ENCODE measurements at places on chromosomes 3 and 15.

DNA sequence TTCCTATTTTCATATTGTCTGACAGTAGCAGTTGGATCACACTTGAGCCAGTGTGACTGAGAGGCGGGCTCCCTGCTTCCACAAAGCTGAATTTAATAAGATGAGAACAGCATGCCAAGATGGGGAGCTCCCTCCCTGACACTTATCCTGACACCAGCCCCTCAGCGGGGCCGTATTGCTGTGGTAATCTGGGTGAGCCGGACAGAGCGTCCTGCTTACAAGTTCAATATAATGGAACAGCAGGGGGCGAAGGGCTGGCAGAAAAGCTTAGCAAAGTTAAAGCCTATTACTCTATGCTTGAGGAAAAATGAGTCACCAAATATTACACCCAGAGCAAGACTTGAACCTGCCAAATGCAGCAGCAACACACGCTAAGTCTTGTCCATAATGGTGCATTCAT, 163.8 kb upstream of the CMC1 start:
- DNase-seq = no peak

GRCh38 chr3:150662410-150663200, 41.1 kb downstream of the ERICH6 start:
- DNase-seq = no peak

- no peak for DNase-seq
These were observed 158.7 kb downstream of the CGGBP1 start for GRCh38 chr3:87900061-87900460.

DNA sequence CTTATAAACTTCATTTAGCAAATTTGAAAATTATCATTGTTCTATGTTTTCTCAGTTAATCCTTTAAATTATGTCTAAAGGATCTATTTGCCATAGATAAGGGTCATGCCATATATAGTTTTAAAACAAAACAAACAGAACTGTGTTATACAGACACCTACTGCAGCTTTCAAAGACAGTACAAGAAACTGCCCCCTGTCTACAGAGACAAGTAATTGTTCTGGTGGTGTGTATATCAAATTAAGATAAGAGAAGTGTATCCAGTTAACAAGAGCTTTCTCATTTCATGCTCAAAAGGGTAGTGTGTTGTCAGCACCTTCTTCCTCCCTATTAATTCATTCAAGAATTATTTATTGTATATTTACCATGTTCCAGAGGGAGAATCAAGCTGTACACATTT, 201.2 kb downstream of the FMN1 start:
- peak; percentile 2 for DNase-seq

GRCh38 chr3:127684871-127685707, 12.3 kb downstream of the ABTB1 start:
- no peak for DNase-seq

- DNase-seq = peak; percentile 7
These were observed 575 bp downstream of the TRPM7 start for GRCh38 chr15:50685976-50686468.

DNA sequence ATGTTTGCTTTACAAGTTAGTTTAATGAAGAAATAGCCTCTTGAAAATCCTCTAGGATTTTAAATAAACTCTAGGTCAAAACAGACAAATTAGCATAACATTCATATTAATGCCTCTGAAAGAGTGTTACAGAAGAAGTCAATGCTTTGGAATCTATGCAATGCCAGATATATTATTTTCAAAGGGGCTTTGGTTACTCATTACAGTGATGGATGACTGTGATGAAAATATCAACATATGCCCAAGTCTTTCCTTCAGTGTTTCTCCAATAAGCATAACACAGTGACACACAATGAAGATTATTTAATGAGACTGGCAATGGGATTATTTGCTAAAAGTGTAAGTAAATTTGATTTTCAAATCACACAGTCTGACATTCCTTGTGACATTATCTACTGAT, 1247.2 kb downstream of the ROBO2 start:
- DNase-seq = no peak

DNA sequence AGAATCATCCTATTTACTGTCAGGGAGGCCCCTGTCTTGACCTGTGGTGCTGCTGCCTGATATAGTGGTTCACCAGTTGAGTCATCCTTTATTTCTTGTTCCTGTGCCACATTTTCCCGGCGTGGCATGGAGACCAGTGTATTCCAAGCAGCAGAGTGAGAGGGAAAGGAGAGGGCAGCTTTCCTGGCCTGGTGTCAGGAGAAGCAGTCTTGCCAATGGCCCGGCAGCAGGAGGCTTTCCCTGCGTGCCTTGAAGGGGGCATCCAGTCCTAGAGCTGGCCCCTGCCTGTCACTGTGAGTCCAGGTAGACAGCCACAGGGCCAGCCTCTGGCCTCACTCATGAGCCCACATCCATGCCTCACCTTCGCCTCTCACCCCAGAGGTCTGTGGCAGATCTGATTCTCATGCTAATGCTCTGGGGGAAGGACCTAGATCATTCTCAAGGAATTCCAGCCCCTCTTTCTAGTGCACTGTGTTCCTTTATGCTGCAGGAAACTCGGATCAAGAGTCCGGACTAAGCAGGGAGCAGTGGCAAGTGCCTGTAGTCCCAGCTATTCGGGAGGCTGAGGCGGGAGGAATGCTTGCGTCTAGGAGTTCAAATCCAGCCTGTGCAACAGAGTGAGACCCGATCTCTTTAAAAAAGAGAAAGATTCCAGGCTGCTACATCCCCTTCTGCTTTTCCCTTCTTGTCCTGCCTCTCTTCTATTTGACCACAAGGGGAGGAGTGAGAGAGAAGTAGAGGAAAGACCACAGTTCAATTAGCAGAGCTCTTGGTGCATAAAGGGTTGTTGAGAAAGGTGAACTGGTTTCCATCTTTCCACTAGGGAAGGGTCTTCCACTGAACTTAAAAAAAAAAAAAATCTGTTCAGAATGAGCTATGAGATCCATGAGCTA, 66.8 kb upstream of the HACD2 start:
- no peak for DNase-seq

GRCh38 chr3:52054661-52055511, 1.5 kb downstream of the DUSP7 start:
- no peak for DNase-seq

DNA sequence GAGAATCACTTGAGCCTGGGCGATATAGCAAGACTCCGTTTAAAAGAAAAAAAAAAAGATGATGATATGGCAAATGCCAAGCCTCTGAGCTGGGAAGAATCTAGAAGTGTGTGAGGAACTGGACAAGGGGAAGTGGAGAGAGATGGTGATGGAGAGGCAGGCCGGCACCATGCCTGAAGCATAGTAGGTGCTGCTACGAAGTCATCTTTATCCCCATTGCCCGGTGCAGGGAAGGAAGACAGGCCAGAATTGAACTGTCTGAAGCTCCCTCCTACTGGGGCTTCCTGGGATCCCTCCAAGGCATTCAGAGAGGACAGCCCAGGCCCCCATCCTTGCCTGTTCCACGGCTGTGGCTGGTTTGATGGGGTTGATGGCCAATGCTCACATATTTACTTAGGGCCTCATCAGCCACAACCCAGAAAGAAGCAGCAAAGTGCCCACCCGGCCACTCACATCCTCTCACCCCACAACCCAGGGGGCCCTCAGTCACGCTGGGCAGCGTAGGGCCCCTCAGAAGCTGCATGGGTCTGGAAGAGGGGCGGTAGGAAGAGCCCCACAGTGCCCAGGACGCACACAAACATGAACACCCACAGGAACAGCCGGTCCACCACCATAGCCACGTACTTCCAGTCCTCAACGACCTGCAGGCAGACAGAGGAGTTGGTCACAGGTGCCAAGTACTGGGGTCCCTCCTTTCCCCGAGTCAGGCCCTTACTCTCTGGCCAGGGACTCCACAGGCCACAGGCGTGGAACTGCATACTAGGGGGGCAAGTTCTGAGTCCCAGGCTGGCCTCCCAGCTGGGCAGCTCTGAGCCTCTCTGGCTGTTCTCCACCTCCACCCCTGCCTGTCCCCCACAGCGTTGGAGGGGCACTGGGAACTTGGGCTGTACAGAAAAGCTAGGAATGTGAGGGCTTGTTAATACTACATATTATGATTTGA, 4.1 kb upstream of the CHRNA3 start:
- DNase-seq = no peak

- DNase-seq = no peak
These were observed 27.5 kb downstream of the SPCS1 start for GRCh38 chr3:52733256-52733891.

- no peak for DNase-seq
These were observed 47.3 kb upstream of the PHLDB2 start for GRCh38 chr3:111811811-111812210.

- no peak for DNase-seq
These were observed 13.1 kb downstream of the PLAAT1 start for GRCh38 chr3:193253986-193254660.

GRCh38 chr3:13140596-13140995, 67.4 kb upstream of the IQSEC1 start:
- DNase-seq = no peak

DNA sequence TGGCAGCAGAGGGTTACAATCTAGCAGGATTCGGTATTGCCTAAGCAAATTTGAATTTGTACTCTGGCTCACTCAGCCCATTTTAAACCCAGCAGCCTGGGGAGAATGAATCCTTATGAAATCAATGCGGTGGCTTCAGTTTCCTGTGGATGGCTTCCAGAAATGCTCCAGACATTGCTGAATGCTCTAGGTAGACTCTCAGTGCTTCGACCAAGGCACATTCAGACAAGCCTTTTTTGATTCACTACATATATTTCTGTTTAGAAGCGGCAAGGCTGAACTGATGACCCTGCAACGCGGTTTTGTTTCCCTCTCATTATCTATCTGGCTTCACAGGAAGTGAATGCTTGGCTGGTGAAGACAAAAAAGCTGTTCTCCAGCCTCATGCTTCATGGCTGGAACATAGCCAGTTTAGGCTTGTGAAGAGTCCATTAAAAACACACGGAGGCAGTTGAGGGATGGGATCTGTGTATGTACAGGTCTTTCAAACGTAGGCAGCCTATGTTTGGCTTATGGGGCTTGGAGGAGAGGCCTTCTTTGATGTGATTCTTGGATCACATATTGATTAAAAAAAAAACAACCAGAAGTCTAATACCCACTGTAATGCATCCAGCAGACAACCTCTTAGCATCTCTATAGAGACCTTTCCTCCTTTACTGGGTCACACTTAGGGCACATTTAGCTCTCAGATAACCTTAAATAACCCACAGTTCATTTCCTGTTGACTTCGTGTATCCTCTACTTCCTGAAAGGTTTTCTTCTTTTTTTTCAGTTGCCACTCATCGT, 400.2 kb upstream of the TBL1XR1 start:
- peak; percentile 95 for DNase-seq

GRCh38 chr15:90959028-90959595, 4.4 kb downstream of the RCCD1 start:
- DNase-seq = no peak

DNA sequence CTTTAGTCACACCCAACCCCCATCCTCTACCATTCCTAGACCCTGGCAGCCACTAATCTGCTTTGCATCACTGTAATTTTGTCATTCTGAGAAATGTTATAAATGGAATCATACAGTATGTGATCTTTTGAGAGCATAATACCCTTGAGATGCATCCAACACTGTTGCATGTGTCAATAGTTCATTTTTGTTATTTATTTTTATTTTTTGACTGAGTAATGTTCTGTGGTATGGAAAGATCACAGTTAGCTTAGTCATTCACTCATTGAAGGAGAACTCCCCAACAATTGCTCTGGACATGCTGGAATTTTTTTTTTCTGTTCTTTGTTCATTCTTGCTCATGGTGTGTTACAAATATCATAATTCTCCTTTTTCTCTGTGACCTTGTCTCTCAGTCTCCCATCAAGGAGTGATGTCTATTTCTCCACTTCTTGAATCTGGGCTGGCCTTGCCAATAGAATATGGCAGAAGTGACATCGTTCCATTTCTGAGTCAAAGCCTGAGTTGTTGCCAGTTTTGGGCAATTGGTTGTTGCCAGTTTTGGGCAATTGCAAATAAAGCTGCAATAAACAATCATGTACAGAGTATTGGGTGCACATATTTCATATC, 6.8 kb upstream of the ADPGK start:
- no peak for DNase-seq

- no peak for DNase-seq
These were observed 96.4 kb downstream of the WNT7A start for GRCh38 chr3:13783476-13783875.

DNA sequence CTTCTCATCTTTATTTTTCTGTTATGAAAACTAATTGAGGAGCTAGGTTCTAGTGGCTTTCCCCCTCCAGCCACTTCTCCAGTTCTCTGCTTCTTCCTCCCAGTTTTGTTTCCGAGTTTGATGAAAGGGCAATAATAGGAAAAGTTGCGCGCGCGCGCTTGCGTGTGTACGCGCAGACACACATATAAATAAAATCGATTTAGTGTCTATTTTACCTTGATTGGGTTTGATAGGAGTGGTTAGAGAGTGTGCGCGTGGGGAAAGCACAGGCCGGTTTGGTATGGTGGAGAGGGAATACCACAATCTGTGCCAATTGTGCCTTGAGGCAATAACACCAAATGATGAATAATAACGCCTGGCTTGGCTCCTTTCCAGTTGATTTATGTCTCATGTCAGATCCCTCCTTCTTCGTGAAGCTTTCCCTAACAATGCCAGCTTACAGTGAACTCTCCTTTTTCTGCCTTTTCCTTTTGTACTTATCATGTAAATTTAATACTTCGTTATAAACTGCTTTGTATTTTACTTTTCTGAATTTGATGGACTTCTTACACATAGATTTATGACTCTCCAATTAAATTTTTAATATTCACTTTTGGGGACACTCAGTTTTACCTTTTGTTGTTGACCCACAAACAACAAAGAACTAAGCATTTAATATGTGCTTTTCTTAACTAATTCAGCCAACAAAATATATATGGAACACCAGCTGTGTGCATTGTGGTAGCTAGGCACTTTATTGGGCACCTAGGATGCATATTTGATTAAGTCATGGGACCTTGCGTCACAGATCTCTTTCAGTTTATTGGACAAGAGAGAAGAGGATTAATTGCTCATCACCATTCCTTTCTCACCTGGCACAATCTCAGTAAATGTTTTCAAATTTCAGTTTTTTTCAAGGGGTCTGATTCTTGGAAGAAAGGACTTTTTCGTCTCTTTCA, 1.7 kb downstream of the TIPARP start:
- DNase-seq = peak; percentile 20

- no peak for DNase-seq
These were observed 6.0 kb upstream of the SLC6A1 start for GRCh38 chr3:10986592-10986991.

DNA sequence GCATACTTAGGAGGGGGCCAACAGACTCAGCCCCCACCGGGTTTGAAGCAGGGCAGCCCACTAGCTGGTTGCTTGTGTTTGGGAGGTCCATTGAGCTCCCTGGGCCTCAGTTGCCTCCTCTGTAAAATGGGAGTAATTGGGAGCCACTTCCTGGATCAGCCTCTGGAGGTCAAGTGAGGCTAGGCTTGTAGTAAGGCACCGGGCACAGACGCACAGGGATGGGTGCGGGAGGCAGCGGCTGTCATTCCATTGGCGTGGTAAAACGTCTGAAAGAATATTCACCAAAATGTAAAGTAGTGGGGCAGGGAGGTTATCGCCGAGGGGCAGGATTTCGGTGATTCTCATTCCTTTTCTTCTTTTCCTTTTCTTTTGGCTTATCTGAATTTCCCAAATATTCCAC, 64.6 kb downstream of the TLE3 start:
- DNase-seq = no peak

- DNase-seq = no peak
These were observed 122.1 kb upstream of the LRIG1 start for GRCh38 chr3:66622756-66623457.

GRCh38 chr3:23183731-23184130, 19.4 kb upstream of the UBE2E2 start:
- DNase-seq = no peak

- no peak for DNase-seq
These were observed 42.1 kb downstream of the TLE3 start for GRCh38 chr15:70055601-70056051.

All from DMS79 (cell line).